NCI-H1417 treated with DMSO at 0.1 percent for 48 hours (cell line): ENCODE measurements at places on chromosomes 3 and 15.

DNA sequence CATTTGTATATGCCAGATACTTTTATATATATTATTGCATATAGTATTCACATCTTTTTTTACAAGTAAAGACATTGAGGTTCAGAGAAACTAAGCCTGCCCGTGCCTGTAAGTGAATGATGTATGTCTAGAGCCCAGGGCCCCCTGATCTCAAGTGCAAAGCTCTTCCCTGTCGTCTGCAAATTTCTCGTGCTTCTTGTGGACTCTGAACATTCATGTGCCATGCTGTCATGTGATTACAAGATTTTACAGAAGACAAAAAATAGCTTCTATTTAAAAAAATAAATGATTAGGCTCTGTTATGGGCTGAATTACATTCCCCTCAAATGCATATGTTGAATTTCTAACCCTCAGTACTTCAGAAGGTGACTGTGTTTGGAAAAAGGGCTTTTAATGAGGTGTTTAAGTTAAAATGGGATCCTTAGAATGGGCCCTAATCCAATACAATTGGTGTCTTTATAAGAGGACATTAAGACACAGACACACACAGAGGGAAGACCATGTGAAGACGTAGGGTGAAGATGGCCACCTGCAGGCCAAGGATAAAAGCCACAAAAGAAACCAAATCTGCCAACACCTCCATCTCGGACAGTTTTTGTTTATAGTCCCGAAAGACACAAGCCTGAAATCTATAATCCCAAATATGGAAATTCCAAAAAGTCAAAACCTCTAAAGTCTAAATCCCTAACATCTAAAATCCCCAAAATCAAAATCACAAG, 3.9 kb upstream of the MASP1 start:
- no peak for DNase-seq

DNA sequence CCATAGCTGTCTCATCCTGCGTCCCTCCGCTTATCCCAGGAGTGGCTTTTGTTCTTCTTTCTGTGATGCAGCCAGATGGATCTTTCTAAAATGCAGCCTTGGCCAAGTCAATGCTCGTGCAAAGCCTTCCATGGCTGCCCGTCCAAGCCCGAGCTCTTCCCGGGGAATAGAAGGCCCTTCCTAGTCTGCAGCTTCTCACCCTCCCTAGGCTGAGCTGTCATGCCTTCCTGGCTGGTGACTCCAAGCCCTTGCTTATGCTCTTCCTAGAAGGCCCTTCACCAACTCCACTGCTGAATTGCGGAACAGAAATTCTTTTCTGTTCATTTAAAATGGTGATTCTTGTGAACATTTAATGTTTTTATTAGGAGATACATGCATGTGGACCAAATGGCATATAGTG, 95.9 kb downstream of the SMAD6 start:
- no peak for DNase-seq

GRCh38 chr3:116005404-116005803, 382.1 kb downstream of the GAP43 start:
- no peak for DNase-seq

- DNase-seq, result no peak
These were observed 47.3 kb upstream of the PGPEP1L start for GRCh38 chr15:99054892-99055291.

DNA sequence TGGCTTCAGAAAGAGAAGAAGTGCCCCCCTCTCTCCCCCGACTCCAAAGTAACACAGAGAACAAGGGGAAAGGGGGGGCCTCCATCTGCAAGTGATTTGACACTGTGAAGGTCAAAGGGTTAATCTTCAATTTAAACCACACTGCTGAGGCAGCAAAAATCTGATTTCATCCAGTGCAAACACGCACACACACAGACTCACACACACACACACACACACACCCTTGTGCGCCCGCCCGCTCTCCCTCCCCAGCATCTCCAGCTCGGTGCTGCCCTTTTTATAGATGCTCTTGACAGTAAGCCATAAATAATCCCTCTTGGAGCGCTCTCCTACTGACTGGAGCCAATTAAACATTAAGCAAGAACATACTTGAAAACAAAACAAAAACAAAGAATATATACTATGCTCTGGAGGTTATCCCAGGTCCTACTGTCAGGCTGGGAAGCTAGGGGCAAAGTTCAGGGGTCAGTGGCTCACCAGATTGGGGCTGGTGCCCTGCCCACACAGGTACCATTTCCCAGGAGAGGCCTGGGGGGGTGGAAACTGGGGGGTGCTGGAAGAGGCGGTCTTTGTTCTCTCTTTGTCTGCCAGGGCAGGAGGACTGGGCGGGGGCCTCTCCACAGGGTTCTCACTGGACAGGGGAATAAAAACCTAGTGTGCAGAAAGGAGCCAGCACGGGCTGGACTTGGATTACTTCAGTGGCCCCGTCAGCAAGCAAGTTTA, 16.3 kb downstream of the BMF start:
- DNase-seq, result peak; percentile 69

GRCh38 chr15:62785881-62786828, 256.4 kb upstream of the TPM1 start:
- no peak for DNase-seq

DNA sequence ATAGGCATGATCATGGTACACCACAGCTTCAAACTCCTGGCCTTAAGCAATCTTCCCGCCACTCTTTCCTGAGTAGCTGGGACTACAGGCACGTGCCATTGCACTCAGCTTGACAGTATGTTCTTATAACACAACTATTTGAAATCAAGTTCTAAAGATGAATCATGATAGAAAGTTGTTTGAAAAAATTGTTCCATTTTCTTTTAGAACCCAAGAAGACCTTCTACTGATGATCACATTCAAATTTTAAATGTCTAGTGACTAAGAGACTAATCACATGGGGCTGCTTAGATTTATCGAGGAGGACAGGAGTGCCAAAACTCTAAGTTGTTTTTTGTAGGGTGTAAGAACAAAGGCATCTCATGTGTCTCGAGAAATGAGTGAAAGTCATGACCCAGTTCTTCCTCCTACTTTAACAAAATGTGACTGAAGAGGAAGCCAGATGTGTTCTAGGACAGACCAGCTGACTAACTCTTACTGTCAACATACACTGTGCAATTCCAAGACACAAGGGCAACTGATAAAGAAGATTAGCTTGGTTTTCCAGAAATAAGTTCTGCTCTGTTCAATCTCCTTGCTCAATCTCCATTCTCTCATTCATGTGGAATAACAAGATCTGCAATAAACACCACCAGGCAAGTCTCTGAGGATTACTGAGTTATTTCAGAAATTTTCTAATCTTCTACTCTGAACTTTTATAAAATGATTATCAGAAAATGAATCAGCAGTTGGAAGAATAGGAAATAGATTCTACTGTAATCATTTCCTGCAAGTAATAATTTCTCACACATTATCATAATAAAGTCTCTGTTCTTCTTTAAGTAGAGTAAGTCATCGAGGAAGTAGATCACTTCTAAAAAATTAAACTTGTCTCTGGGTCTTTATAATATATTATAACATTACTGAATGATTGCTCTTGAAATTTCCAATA, 122.6 kb upstream of the CCNL1 start:
- DNase-seq, result no peak

DNA sequence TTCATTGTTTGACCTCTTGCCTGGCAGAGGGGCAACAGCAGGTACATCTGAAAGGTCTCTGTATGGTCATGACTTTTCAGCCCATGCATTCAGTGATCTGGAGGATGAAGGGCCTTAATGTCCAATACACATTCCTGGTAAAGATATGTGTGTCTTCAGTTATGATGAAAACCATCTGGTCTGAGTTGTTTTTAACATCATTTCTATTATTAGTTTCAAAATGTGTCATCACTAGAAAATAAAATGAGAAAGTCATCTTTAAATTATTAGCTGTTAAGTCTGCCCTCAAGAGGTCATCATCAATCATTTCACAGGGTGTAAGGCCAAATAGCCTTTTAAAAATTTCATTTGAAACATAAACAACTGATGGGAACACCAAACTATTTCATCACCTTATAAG, 92.1 kb upstream of the PLSCR4 start:
- no peak for DNase-seq

- no peak for DNase-seq
These were observed 36.6 kb upstream of the MAGI1 start for GRCh38 chr3:66075281-66075680.

- no peak for DNase-seq
These were observed 17.8 kb upstream of the THUMPD3 start for GRCh38 chr3:9345041-9345440.

GRCh38 chr3:125628212-125628611, 32.9 kb upstream of the OSBPL11 start:
- DNase-seq, result no peak

DNA sequence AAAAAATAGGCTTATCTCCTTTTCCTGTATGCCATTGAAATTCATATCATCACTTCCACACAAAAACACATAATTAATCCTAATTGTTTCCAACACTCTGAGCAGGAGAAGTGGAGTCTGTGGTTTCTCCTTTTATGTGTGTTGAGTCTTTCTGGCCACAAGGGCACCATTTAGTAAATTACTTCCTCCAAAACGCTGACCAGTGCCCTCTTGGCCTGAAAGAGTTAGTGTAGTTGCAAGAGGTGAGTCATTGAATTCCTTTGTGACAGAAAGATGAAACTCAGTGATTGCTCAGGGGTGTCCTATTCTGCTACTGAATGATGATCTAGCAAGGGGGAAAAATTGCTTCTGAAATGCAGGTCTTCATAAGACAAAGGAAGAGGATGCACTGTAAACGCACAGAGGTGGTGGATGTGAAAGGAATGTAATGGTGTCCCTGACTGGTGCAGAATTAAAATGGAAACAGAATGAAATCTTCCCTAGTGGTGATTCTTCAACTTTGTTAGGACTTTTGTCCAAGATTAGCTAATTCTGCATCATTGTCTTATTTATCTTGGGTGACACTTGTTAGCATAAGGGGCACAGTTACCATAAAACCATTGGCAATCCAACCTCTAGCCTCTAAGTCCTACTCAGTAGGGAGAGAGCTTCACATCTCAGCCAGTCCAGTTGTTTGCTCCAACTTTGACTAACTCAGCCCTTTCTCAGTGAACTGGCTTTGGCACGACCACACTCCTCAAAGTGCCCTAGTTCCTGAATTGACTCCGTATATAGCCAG, 208.4 kb upstream of the NANOGP8 start:
- no peak for DNase-seq

DNA sequence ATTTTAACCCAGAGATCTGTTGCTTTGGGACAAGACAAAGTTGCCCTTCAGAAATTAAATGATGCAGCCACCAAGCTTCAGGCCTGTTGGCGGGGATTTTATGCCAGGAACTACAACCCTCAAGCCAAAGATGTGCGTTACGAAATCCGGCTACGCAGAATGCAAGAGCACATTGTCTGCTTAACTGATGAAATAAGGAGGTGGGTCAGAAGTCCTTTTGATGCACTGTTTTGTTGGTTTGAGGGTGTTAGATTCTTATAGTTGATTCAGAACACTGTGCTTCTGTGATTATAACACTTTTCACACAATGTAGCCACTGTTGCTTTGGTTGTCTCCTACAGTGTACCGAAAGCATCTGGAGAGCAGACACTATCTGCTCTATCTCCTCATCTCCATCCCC, 20.8 kb upstream of the NXPE3 start:
- DNase-seq, result no peak

DNA sequence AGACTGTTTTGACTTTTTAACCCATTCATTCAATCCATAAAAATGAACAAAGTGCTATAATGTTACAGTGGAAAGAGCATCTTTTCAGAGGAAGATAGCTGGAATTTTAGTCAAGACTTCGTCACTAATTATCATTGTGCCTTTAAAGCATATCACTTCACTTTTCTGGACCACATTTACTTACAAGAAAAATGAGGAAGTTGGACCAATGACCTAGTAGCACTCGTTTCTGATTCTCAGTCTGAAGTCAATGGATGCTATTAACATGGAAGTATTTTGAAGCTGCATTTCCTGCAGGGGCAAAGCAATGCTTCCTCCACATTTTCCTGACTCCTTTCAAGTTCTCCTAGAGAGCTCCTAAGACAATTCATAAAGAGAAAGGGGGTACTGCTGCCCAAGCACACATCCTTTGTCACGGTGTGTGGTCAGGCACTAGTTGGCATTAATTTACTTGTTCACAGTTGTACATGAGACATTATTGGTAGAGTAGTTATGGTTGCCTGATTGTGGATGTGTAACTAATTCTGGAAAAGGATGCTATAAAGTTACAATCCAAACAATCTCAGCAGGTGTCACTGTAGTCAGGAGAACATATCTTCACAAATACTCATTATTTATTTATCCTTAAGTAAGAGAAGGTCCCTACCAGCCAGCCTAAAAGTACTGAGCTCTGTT, 1049.1 kb downstream of the FHIT start:
- DNase-seq, result no peak

- DNase-seq, result no peak
These were observed 132.5 kb downstream of the DLG1 start for GRCh38 chr3:197165890-197166289.

- DNase-seq, result no peak
These were observed 36.9 kb downstream of the LRIG1 start for GRCh38 chr3:66463730-66464511.

DNA sequence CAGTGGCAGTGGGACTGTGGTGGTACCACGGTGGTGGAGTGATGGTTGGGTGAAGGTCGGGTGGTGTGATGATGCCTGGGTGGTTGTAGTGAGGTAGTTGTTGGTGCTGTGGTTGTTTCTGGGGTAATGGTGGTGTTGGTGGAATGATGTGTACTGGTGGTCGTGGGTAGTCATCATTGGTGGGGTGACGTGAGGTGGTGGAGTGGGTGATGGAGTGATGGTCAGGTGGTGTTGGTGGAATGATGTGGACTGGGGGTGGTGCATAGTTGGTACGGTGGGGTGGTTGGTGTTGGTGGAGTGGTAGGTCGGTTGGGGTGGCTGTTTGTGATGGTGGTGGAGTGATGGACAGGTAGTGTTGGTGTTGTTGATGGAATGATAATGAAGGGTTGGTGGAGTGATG, 87.1 kb downstream of the PDCD6IP start:
- no peak for DNase-seq

DNA sequence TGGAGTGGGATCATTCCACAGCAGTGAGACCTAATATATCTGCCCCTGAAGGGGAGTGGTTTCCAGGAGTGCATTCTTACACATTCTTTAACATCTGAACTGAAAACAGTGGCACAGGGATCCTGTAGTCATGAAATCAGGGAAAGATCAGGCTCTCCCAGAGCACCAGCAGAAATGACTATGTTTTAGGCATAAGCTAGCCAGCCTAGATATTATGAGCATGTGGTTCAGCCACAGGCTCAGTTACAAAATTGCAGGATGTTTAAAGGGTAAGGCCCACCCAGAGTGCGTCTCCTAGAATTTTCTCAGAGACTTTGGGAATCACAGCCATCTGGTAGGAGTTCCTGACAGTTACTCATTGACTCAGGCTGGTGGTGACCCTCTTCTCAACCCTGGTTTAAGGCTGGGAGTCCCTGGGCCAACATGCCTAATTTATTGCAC, 20.9 kb downstream of the FSTL1 start:
- no peak for DNase-seq

- no peak for DNase-seq
These were observed 311.2 kb upstream of the NAALADL2 start for GRCh38 chr3:174547801-174548435.
